ENCODE measurements at places on chromosomes 4 and X.
A peak's percentile ranks its signal among the peaks of the same experiment; 100 is the strongest.

GRCh38 chrX:143429131-143429530 lies 88.1 kb downstream of the SPANXN3 start:
- peak; percentile 60 for DNase-seq

DNA sequence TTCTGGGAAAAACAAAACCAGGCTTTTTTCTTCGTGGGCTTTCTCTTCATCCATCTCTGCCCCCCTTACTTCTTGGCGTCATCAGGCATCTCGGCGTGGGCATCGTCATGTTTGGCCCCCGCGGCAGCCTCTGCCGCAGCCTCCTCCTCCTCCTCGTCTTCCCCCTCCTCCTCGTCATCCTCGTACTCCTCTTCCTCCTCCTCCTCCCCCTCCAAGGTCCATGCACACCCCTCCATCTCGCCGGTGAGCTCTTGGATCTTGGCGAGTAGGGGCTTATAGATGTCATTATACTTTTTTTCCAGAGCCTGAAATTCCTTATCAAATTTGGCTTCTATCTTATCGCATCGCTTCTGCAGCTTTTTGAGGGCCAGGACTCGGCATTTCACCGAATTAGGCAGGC lies 488 bp downstream of the NAP1L5 start:
- DNase-seq, result peak; percentile 27

- DNase-seq, result no peak
Measured at GRCh38 chr4:73007526-73008100, 61.9 kb downstream of the COX18 start.

DNA sequence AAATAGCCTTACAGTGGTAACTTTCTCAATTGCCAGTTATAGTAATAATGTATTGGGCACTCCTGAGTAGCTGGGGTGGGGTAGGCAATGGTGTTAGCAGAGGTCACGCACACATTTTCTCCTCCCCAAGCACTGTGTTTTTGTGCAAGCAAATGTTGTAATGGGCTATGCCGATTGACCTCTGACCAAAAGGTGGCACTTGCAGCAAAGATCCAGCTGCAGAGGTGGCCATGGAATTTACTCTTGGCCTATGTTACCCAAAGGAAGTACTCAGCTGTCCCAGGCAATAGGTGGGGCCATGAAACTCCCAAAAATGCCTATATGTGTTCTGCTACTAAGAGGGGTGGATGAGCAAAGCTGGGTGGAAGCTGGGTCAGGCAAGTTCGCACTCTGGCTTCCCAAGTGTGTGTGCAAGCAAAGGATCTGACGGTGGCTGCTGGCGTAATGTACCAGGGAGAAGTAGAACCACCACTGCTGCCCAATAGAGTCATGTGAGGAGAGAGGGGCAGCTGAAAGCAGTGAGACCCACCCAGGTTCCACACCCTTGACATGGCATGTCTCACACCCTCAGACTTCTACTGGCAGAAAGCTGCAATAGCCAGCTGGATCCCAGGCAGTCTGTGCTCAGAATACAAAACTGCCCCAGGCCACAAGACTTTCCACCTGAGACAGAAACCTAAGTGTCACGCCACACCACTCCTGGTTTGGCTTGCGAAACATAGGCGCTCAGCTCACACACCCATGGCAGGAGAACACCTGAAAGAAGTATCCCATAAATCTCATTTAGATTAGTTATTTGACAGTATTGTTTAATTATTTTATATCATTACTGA lies 353.3 kb upstream of the EMCN start:
- DNase-seq, result no peak

- DNase-seq, result no peak
Measured at GRCh38 chr4:81007417-81007816, 23.1 kb upstream of the BMP3 start.

DNA sequence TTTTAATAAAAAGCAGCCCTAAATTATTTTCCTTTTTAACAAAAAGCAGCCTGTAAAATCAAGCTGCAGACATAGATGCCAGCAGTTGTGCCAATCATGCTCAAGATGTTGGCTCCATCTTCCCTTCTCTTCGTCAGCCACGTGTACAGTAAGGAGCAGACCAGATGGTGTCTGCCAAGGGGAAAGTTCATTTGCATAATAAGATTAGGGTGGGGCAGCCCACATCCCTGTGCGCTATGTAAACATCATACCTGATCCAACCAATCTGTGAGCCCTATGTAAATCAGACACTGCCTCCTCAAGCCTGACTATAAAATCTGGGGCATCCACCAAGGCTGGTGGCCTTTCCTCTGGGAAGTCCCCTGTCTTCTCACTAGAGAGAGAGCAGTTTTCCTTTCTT lies 23.1 kb upstream of the C1GALT1C1 start:
- DNase-seq, result no peak

GRCh38 chr4:152101556-152102435 lies 341.0 kb upstream of the GATB start:
- DNase-seq, result peak; percentile 77

GRCh38 chr4:63831590-63832155 lies 577.6 kb downstream of the TECRL start:
- DNase-seq, result no peak

- DNase-seq, result peak; percentile 35
Measured at GRCh38 chrX:14903891-14904290, 30.7 kb downstream of the MOSPD2 start.

DNA sequence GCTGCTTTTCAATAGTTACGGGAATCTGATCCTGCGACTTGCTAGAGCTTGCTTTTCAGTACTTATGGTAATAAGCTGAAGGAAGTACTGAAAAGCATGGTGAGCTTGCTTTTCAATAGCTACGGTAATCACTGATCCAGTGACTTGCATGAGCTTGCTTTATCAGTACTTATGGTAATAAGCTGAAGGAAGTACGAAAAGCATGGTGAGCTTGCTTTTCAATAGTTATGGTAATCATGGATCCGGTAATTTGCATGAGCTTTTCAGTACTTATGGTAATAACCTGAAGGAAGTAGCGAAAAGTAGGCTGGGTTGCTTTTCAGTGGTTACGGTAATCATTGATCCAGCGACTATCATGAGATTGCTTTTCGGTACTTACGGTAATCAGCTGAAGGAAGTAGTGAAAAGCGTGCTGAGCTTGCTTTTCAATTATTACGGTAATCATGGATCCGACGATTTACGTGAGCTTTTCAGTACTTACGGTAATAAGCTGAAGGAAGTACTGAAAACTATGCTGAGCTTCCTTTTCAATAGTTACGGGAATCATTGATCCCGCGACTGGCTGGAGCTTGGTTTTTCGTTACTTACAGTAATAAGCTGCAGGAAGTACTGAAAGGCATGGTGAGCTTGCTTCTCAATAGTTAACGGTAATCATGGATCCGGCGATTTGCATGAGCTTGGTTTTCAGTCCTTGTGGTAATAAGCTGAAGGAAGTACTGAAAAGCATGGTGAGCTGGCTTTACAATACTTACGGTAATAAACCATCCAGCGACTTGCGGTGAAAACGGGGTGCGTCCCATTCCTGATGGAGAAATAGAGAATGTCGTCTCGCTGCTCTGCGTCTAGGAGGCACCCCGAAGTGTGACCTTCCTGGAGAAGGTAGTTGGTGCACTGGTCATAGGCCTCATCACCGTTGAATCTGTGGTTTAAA lies 6.5 kb downstream of the CRLF2 start:
- DNase-seq, result peak; percentile 81

DNA sequence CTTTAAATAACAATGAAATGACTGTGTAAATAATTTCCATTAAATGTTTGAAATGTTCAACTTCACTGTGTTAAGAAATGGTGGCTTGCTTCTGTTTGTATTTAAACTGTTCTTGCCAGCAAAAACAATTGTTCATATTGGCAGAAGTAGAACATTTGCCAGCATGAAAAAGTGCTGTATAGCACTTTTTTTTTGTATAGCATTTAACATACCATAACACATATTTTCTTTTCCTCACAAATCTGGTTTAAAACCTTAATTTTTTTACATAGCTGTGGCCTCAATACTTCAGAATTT lies 94.1 kb downstream of the COX18 start:
- DNase-seq, result peak; percentile 41

- DNase-seq, result no peak
Measured at GRCh38 chrX:39513836-39514235, 583.9 kb downstream of the BCOR start.

GRCh38 chrX:53071604-53072417 lies 10.4 kb upstream of the TSPYL2 start:
- peak; percentile 42 for DNase-seq

GRCh38 chrX:2416851-2417604 lies 83.7 kb downstream of the DHRSX start:
- DNase-seq, result no peak

DNA sequence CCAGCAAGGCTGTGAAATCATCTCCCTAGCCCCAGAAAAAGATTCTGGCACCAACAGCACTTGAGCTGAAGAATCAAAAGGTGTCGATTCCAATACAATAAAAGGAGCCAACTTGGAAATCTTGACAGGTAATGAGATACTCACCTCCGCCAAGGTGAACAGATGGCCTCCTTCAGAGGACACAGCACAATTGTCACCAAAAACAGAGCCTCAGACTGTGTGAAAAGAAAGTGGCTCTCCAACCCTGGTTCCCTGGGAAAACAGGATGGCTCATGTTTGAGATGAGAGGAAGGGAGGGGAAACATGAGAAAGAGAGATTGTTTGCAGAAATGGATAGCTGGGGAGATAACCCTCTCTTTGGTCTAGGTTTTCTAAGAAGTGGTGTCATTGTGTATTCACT lies 168.9 kb downstream of the HS3ST1 start:
- no peak for DNase-seq

DNA sequence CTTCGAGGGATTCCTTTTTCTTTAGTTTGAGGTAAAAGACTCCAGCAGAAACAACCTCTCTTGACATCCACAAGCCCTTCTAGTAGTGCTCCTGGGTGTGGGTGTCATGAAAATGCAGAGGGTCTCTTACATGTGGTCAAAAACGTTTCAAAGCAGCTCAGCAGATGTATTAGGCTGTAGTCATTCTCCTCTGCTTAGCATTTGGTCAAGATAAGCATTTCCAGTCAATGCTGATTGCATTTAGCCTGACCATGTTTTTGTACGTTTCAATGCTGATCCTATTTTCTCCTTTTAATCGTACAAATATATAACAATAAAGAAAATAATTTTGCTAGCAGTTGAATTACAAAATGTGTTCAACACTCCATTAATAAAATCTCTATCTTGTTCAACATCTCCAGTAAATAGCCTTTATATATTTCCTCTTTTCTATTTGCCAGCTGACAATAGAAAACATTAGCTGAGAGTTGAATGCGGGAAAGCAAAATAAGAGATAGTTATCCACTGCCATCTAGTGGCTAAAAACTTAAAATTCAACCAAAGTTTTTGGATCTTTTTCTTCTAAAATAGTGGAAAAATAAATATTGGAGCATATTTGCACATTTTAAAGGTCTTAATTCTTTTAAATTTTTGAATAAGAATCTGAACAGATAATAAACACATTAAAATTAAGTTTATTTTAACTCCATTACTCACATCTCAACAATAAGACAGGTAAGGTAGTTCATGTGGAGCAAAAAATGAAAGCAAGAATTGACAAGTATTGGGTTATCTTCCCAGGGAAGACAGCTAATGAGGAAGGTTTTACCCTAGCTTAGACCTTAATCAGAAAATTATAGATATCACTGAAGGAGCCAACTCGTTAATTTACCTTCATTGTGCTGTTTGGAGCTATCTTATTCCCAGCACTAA lies 15.2 kb upstream of the PACRGL start:
- peak; percentile 15 for DNase-seq

- DNase-seq, result peak; percentile 8
Measured at GRCh38 chr4:21512353-21512752, 436.2 kb downstream of the KCNIP4 start.

GRCh38 chr4:177185151-177185550 lies 124.5 kb upstream of the NEIL3 start:
- DNase-seq, result no peak

- no peak for DNase-seq
Measured at GRCh38 chrX:148333989-148334388, 166.4 kb upstream of the AFF2 start.

DNA sequence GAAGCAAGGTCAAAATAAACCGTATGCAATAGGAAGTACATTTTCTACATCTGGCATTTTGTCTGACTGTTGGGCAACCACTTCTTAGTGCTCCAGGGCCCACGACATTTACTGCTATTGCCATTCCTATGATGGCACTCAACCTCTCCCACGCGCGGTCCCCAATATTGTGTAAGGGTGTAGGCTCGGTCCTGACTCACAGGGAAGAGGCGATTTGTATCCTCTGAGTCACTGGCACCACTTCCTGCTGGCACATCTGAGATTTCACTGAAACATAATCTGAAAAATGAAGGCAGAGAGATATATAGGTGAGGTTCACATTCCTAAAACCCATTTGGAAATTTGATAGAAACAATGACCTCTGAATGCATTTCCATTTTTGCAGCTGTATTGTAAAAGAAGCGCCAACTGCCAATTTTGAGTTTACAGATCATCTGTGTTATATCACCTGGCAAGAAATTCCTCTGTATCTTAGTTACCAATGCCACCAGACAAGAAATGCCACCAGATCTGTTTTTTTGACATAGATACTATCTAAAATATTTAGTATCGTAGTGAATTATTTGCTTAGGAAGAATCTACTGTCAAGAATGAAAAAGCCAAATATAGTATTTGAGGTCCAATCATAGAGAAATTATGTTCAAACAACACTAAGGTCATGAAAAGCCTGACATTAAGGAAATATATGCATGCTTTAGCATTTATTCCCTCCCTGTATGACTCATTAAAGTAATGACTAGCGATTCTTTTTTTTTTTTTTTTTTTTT lies 9.8 kb downstream of the EREG start:
- peak; percentile 59 for DNase-seq

GRCh38 chr4:150070464-150071170 lies 7.6 kb upstream of the DCLK2 start:
- no peak for DNase-seq

- no peak for DNase-seq
Measured at GRCh38 chr4:27357283-27357682, 496.6 kb downstream of the STIM2 start.

- DNase-seq, result no peak
Measured at GRCh38 chrX:4930426-4930825, 1217.0 kb upstream of the PRKX start.

DNA sequence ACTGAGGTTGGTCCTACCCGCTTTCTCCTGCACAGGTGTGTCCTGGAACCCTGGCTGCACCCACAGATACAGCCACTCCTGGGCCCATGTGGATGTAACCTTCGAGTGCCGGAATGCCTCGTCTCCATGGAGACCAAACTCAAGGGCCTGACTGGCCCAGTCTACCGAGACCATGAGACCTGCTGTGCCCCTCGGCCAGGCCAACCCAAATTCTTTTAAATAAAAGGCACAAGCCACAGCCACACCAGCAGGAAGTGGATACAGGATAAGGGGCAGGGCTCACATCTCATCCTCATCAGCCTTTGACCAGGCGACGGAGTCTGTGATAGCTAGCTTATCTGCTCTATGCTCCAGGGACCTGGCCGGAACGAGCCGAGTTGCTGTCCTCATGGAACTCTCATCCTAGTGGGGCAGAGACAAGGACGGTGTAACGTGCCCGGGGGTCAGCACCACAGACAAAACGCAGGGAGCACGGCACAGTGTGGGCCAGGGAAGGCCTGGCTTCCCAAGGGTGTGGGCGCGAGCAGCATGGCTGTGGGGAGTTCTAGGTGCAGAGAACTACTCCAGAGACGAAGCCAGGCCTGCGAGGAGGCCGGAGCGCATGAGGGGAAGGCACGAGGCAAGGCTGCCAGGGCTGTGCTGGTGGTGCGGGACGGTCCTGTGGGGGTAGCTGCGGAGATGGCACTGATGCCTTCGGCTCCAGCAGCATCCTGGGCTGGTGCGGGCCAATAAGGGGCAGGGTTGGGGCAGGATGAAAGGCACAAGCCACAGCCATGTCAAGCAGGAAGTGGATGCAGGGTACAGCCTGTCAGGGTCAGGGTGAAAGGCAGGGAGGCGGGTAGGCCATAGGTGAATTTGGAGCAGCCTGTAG lies 22.7 kb downstream of the NOP14 start:
- no peak for DNase-seq

Measured in fibroblast of skin of abdomen (primary cell).